ENCODE measurements at places on chromosomes 7 and 10. TPM values are rescaled to one million over a fixed set of nuclear protein-coding genes. Genes with fewer than 3 reads are reported as not detected.

The FZD8 gene
- 12.8 TPM for polyA plus RNA-seq

GRCh38 chr7:140314573-140315480 is 83.5 kb downstream of the SLC37A3 start:
- DNase-seq = no peak

The BUB3 gene
- 120 TPM for polyA plus RNA-seq

- DNase-seq = no peak
Measured at GRCh38 chr10:76020630-76021029, 589.2 kb downstream of the LRMDA start.

The SORBS1 gene
- 28.6 TPM for polyA plus RNA-seq

GRCh38 chr7:42314696-42315095 is 77.7 kb upstream of the GLI3 start:
- no peak for DNase-seq

The IGFBP3 gene
- polyA plus RNA-seq = 112 TPM

- DNase-seq = no peak
Measured at GRCh38 chr10:72455889-72456595, 101.3 kb upstream of the DNAJB12 start.

The TDRD1 gene
- polyA plus RNA-seq = 0.05 TPM

The APBB1IP gene
- 1.3 TPM for polyA plus RNA-seq

- DNase-seq = no peak
Measured at GRCh38 chr10:79195091-79195923, 126.5 kb downstream of the ZMIZ1 start.

- DNase-seq = no peak
Measured at GRCh38 chr7:128791121-128791971, at the start of gene CCDC136. Gene CCDC136 (plus strand): TSS chr7:128791968. CDS start chr7:128792412, 444 bp downstream.

DNA sequence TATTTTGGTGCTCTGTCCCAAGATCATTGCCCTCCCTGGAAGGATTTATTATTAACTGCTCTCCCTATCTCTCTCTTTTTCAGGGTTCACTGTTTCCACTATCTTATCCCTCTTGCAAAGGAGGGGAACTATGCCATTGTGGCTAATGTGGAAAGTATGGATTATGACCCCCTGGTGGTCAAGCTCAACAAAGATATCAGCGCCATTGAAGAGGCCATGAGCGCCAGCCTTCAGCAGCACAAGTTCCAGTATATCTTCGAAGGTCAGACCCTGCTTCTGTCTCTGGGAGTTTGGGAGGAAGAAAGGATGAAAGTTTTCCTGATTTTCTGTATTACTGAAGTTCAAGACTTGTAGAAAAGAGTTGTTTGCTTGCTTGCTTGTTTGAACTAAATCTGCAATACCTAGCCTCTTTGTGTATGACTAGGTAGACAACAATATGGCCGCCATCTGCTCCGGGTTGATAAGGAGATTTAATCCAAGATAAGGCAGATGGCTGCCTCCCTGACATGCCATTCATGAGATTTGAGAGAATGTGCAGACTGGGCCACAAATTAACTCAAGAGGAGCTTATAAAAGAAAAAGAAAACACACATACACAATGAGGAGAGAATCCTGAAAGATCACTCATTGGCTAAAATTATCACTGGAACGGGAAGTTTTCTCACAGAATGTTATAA is 122.2 kb upstream of the LRGUK start:
- DNase-seq = no peak

The FEZF1 gene
- not detected for polyA plus RNA-seq

DNA sequence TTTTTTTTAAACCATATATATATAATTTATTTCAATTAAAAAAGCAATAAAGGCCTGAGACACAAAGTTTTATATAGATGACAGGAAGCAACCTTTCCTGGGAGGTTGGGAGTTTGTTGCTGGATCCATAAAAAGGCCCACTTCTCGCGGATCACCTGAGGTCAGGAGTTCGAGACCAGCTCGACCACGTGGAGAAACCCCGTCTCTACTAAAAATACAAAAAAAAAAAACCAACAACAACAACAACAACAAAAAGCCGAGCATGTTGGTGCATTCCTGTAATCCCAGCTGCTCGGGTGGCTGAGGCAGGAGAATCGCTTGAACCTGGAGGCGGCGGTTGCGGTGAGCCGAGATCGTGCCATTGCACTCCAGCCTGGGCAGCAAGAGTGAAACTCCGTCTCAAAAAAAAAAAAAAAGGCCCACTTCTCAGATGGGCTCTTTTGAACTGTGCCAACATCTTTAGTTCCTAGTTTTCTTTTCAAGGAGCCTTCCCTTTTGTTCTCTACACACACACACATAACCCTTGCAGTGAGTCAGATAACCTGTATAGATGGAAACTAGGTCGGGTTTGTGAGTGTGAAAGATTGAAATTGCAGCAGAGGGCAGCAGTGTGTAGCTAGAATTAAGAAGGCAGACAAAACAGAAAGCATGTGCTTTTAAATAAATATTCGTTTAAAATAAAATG is 1.2 kb upstream of the SMNDC1 start:
- DNase-seq = peak; percentile 54

The OPALIN gene
- not detected for polyA plus RNA-seq

DNA sequence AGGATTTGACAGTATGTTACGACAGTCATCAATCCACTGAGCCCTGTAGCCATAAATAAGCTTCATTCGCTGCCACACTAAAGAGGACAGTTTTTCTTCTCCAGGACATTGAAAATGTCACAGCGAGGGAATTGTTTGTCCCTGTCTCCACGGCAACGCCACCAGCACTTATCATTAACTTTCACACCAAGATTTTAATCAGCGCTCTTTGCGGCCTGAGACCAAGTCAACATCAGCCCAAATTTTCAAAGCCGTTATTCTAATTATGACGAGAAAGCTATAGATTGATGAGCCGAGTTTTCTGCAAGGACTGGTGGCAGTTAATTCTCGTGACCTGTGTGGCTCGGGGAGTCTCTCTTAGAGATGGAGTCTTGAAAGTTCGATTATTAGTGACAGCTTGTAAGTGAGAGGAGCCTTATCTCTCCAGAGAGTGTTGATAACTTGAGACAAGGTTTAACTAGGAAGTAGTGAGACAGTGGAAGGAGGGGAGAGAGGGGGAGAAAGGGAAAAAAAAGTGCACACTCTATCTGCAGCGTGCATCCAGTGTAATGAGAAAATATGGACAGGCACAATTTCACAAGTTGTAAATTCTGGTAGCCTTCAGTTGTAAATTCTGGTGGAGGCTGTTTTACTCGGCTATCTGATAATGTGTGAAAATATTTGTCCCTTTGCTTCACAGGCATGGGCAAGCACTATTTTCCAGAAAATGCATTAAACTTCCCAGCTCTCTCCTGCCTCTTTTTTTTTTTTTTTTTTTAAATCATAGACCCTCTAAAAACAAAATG is 473.3 kb downstream of the LRMDA start:
- no peak for DNase-seq

GRCh38 chr7:51601461-51601860 is 284.9 kb upstream of the COBL start:
- DNase-seq = no peak

GRCh38 chr10:96306516-96306915 is 2.3 kb downstream of the DNTT start:
- no peak for DNase-seq

DNA sequence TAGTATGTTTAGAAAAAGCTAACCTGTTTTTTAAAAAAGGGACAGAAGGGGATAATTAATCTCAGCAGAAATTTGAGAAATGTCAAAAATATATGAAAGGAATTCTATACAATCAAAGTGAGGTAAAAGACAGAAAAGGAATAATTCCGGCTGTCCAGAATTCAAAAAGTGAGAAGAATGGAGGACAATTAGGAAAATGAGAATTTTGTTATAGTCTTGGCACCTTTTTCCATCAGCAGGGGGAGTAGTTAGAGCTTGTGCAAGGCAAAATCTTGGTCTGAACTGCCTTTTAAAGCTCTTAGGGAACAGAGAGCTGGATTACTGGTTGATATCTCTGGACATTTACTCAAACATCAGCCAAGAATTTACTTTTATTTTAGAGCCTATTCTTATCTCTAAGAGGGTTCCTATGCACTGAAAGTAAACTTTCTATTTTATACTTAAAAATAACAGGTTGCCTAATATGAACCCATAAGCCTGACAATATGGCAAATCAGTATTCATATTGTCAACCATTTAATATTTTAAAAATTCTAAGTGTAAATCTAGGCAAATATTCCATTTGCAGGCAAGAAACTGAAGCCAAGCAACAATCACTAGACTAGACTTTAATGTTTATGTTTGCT is 185.6 kb downstream of the ANK3 start:
- DNase-seq = no peak

- DNase-seq = no peak
Measured at GRCh38 chr7:40716052-40716451, 581.2 kb downstream of the SUGCT start.

The FRMD4A gene
- 73.7 TPM for polyA plus RNA-seq

The ERV3-1 gene
- 19.2 TPM for polyA plus RNA-seq

DNA sequence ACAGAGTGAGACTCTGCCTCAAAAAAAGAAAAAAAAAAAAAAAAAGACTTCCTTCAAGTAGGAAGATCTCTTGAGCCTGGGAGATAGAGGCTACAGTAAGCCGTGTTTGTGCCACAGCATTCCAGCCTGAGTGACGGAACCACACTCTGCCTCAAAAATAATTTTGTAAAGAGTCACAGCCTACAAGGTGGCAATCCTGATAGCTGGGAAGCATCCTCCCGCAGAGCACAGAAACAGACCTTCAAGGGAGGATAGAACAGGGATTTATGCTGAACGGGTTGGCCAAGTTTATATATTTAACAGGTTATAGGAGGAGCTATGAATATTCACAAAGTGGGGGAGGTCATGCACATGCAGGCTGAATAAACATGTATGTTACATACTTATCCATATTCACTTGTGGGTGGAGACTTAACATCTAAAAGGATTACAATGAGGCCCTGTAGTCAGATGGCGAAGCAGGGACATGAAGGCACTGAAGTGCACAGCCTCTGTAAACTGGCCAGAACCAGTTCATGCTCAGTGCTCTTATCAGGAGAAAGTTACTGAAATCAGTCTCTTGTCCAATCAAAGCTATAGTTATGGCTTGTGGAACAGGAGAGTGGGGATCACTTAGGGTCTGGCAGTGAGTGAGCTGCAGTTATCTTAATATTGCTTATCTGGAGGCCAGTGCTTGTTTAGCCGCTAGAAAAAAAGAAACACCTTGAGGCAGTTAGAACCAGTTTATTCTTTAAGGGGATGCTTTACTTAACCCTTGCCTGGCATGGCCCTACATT is 6.8 kb downstream of the LMBR1 start:
- DNase-seq = no peak

- no peak for DNase-seq
Measured at GRCh38 chr7:114741911-114742310, 180.0 kb upstream of the MDFIC start.

DNA sequence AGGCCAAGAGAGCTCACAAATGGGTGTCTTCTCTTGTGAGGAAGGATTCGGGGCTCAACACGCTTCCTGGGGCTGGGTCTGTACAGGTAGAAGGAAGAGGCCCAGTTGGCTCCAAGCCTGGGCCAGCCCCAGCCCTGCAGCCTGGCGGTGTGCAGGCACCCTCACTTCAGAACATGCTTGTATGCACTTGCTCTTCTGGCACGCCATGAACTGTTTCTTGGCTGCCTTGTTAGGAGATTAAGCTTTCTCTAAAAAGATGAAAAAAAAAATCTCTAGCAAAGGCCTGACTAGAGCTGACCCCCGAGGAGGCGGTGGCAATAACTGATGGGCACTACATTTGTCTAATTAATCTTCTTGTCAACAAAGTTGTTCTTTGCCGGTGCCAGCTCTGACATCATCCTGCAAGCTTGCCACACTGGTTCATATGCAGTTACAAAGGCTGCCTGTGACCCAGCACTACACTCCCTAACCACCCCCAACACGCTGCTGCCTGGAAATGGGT is 94.7 kb downstream of the WDR11 start:
- no peak for DNase-seq

The AKR1C8 gene
- 0.43 TPM for polyA plus RNA-seq

DNA sequence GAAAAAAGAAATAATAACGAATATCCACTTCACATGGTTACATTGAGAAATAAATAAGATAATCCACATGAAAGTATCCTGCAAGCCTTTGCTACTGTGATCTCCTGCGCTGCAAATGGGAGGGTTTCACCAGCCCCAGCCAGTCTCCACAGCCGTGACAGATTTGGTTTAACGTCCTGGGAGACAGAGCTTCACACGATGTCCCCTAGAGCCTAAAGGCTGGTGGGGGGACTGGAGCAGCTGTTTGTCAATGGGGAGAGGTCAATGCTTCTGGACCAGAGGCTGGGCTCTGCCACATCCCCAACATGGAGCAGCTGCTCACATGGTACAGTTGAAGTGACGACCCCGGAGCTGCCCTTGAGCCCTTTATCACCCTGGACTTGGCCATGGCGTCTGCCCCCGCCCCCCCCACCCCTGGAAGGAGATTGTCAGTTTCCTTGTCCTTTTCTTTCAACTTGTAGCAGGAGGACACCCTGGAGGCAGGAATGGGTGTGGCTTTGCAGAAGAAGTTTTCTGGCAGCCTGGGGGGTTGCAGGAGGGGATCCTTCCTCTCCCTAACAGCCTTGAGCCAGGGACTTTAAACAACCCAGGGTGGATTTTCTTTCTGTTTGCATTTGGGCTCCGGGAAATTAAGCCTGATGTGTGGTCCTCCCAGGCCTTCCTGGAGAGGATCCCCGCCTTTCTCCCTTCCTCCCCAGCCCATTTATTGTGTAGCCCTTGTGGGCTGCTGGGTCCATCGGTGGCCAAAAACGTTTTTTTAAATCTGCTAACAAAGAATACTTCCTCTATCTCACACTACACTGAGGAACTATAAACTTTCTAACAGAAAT is 37.0 kb upstream of the MXI1 start:
- DNase-seq = no peak

- no peak for DNase-seq
Measured at GRCh38 chr10:122279725-122280141, 8.6 kb downstream of the BTBD16 start.

DNA sequence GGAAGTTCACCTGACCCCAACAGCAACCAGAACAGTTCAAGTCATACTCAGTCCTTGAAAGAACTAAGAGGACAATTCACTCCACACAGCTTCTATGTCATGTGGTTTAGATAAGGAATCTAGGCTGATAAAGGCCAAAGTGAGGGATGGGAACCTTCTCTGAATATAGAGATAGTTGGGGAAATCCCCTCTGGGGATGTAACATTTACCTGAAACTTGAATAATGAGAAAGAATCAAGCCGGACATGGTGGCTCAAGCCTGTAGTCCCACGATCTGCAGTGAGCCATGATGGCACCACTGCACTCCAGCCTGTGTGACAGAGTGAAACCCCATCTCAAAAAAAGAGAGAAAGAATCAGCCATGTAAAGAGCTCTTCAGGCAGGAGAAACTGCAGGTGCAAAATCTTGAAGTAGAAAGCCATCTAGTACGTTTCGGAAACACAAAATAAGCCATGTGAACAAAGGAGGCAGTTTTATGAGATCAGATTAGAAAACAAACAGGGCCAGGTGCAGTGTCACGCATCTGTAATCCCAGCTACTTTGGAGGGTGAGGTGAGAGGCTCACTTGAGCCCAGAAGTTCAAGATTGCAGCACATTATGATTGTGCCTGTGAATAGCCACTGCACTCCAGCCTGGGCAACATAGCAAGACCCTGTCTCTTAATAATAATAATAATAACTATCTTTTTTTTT is 4.5 kb upstream of the DNMBP start:
- no peak for DNase-seq

DNA sequence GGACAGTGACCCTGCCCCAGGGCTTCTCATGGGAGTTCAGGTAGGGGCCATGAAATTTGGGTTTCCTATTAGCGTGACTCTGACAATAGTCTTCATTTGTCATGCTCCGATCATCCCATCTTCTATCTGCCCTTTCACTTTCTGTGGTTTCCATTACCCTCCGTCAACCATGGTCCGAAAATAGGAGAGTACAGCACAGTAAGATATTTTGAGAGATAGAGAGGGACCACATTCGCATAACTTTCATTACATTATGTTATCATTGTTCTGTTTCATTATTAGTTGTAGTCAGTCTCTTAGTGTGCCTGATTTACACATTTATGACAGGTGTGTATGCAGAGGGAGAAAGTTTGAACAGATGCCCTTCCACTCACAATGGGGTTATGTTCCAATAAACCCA is 649.2 kb downstream of the SDK1 start:
- no peak for DNase-seq

Data from left renal cortex interstitium (tissue), 4 donors.